Prostate gland (tissue), 2 donors: ENCODE measurements at places on chromosomes 6 and 20. TPM values are rescaled to one million over a fixed set of nuclear protein-coding genes. Genes with fewer than 3 reads are reported as not detected.

The OPRL1 gene
- 2.9 TPM for total RNA-seq

The DSP gene
- total RNA-seq, result 60.6 TPM

The SLC26A8 gene
- not detected for total RNA-seq

The SPEF1 gene
- total RNA-seq, result 1.6 TPM

The MYL9 gene
- total RNA-seq, result 335 TPM

The OR2H2 gene
- total RNA-seq, result not detected

The TMEM244 gene
- total RNA-seq, result not detected

The SEL1L2 gene
- total RNA-seq, result not detected

The DUSP22 gene
- 95.8 TPM for total RNA-seq

The KIF25 gene
- 0.82 TPM for total RNA-seq

The SYNE1 gene
- total RNA-seq, result 36.5 TPM
